SW 1271 (cell line): ENCODE measurements at places on chromosomes 3 and 15.

DNA sequence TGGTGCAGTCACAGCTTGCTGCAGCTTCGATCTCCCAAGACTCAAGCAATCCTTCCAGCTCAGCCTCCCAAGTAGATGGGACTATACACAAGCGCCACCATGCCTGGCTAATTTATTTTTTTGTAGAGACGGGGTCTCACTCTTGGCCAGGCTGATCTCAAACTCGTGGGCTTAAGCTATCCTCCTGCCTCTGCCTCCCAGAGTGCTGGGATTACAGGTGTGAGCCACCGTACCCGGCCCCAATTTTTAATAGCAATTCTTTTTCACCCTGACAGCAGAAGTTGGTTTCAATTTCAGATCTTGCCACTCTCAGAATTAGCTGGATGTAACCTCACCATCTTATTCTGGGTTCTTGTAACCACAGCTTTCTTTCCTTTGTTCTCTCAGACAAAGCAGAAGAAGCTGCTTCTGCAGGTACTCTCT is 64.8 kb downstream of the TRIM71 start:
- DNase-seq: no peak

GRCh38 chr15:51450001-51450400 is 108.5 kb downstream of the GLDN start:
- DNase-seq: no peak

DNA sequence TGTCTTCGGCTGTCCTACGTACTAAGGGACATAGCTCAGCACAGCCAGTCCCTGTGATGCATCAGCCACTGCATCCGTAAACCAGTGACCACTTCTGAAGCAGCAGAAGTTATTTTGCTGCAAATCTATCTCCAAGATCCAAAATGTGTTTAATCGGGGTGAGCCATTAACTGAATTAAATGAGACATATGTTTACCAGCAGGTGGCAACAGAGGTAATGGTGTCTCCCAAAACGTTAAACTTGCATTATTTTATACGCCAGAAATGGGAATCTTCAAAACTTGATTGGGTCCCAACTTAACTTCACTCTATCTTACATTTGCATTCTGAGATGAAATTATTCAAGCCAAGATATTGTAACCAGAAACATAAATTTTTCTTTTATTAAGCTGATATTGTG is 75.3 kb upstream of the BOC start:
- DNase-seq: no peak

DNA sequence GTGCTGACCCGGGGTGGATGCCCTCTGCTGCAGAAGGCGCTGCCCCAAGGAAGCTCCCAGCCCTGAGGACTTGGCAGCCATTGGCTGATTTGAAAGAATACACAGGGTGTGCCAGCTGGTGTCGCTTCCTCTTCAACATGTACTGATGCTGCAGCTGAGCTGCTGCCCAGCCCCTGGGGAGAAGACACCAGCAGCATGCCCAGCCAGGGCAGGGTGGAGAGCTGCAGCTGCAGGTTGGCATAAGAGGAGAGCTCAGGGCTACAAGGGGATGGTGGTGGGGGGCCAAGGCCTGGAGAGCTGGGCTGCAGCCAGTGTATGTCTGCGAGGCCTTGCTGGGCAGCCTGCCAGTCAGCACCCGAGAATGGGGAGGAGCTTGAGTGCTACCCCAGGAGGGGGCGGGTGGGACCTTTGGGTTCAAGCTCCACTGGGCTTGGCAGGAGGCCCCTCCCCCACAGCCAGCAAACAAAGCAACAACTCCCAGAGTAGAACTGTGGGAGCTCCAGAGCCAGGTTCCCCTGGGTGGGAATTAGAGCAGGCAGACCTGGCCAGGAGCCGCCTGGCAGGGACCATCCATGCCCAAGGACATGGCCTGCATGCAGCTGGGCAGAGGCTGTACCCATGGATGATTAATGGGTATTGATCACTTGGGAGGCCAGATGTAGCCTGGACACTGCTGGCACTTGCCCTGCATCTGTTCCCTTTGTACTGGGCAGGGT is 9.2 kb upstream of the SEMA4B start:
- no peak for DNase-seq

GRCh38 chr3:180402471-180403073 is 199.4 kb upstream of the TTC14 start:
- no peak for DNase-seq

DNA sequence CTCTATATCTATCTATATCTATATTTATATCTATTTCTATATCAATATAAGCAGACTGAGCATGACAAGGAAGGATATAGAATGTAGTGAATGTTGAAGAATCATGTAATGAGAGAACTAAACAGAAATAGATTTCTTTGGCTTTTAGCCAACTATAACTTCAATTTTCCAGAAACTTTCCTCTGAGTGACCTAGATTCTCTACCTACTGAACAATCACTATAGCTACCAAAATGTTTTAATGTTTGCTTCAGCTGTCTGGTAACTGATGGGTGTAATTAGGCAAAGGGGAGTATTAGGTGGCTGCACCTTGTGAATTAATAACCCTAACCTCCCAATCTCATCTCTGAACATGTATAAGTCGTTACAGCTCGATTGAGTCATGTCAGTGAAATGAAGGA is 76.4 kb upstream of the ROBO1 start:
- no peak for DNase-seq

- no peak for DNase-seq
Observed at GRCh38 chr15:26939398-26939797, 31.6 kb upstream of the GABRG3 start.

GRCh38 chr3:132326251-132326650 is 9.0 kb downstream of the ACP3 start:
- no peak for DNase-seq

DNA sequence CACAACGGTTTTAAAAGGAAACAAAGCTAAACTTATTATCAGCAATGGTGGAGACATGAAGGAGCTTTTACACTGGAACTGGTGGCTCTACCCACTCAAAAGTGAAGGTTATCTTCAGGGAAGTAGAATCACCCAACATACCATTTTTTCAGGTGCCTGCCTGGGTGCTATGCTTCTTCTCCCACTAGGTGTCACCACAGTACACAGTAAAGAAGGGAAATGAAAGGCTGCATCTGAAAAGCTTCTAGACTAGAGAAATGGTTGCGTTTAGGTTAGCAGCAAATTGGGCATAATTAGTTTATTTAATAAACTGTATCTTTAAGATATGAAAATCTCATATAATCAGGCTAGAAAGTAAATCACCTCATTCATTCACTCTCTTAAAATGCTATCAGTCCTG is 47.0 kb upstream of the SELENOK start:
- DNase-seq: no peak

- DNase-seq: no peak
Observed at GRCh38 chr3:191340966-191341365, 10.6 kb upstream of the UTS2B start.

DNA sequence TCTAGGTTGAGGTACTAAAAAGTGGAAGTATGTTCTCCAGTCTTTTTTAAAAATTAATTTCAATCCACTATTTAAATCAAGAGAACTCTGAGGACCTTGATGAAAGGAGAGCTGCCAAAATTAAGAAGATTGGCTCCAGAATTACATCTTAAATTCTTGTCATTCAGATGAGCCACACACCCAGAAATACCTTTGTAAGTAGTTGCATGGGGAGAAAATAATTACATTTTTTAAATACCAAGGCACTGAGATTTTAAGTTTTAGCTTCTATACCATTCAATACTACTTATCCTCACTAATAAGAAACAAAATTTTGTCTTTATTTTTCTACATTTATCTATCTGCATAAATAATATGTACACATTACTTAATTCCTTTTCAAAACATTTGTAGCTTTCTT is 1132.8 kb downstream of the OTOL1 start:
- no peak for DNase-seq

- no peak for DNase-seq
Observed at GRCh38 chr15:52804526-52805081, 14.5 kb upstream of the ONECUT1 start.

DNA sequence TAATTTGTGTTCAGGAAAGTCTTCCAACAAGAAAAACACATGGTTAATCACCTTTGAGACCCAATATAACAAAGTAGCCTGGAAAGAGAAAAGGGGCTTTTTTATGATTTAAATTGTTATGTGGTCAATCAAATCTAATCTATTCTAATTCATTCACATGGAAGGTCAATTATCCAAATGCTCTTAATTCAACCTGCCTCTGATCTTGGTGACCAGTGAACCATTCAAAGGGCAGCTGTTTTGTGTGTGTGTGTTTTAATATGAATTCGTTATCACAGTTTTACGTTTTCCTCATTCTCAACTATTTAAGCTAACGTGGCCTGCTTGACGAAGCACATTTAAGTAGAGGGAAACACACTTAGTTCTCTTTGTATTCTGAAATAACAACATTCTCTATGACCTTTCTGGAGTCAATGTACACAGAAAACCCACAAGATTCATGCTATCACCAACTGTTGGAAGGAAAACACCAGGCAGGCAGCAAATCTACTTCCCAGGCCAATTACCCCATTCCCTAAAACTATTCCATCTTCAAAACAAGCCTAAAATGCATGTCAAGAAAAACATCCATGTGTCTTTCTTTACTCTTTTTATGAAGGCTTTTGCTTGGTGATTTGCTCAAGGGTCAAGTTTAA is 195.4 kb downstream of the SUCLG2 start:
- DNase-seq: no peak

DNA sequence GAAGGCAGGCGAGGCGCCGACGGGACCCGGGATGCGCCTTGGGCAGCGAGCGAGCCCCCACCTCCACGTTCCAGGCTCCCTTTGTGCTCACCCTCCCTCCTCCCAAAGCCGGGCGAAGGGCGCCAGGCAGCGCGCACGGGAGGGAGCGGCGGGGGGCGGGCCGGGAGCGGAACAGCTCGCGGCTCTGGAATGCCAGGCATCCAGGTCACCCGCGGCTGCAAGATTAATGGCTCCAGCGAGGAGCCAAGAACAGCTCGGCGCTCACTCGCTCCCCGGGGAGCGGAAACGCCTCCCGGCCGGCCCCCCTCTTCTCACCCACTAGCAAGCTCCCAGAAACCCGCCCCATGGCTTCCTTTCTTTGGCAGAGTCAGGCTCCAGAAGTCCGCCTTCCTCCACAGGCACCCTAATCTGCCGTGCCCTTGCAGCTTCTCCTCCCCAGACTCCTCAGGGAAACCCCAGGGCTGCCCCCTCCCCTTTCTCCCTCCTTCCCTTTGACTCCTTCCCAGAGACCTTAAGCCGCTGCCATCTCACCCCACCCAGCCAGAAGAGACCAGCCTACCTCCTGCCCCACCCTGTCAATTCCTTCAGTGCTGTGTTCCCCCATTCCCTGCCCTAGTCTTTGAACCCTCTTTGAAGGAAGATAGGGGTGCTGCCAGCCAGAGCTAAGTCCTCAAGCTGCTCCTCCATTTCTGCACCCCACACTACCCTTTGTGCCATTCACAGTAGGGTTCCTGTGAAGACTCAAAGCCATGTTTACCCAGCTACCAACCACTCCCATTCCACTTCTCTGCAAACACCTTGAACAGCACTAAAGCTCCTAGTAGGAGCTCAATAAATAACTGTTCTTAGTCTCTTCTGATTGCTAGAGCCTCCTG is 9.9 kb downstream of the AMOTL2 start:
- DNase-seq: peak; percentile 83

- DNase-seq: no peak
Observed at GRCh38 chr3:17047894-17048293, 163.1 kb downstream of the PLCL2 start.

GRCh38 chr15:89825271-89825940 is 10.8 kb upstream of the ANPEP start:
- no peak for DNase-seq

- DNase-seq: peak; percentile 14
Observed at GRCh38 chr3:99751649-99752048, 66.0 kb upstream of the CMSS1 start.

DNA sequence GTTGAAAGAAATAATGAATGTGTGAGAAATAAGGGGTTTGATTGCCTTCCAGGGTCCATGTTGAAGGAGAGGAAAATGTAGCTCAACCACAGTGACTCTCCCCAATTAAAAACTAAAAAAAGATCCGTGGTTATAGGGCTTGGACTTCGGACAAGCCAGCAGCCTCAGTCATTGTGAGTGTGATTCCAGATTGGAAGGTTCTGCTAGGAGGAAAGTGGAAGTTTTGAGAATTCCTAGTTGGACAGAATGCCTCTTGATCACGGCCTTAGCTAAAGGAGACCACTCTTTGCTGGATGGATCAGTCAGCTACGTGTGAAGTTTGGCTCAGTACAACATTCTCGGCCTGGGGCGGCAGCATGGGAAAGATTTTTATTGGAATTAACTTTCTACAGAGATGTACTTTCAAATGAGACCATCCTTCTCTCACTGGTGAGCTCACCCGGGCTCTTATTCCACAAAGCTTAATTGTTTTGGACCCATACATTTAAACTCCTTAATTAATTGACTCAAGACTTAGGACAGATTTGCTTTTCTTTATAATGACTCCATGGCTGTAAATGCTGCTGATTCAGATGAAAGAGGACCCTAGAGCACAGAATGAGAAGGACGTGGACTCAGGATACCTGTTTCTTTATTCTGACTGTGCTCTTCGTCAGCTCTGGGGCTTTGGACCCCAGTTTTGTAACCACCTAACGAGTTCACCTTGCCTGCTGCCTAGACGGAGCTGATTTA is 27.5 kb downstream of the FLNB start:
- DNase-seq: no peak

- no peak for DNase-seq
Observed at GRCh38 chr3:9581742-9582141, 28.1 kb upstream of the LHFPL4 start.

GRCh38 chr15:101410612-101411011 is 78.9 kb downstream of the PCSK6 start:
- DNase-seq: no peak
